ENCODE measurements at places on chromosomes 2 and 18.
A peak's percentile ranks its signal among the peaks of the same experiment; 100 is the strongest.

DNA sequence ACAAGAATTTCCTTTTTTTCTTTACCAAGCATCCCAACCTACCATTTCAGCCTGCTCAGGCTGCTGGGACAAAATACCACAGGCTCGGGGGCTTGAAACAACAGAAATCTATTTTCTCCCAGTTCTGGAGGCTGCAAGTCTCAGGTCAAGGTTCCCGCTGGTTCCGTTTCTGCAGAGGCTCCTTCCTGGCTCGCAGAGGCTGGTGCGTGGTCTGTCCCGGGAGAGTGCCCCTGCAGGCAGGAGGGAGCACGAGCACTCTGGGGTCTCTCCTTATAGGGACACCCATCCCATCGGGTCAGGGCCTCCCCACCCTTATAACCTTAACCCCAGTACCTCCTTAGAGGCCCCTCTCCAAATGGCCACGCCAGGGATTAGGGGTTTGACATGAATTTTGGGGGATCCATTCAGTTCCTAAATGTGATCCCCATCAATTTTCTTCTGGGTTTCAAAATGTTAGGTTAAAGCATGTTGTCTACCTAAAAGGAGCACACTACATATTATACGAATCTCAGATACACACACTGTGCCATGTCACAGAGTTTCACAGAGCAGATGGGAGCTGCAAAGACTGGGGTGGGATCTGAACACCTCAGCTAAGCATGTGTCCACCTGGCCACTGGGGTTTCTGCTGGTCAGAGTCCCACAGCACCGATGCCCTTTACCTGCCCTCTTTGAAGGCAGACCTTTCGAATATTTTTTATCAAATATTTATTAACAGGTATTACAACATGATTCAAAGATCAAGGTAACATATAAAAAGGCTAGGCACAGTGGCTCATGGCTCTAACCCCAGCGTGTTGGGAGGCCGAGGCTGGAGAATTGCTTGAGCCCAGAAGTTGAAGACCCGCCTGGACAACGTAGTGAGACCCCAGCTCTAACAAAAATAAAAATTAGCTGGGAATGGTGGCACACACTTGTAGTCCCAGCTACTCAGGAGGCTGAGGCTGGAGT is 17.6 kb upstream of the ADI1 start:
- peak; percentile 73 for DNase-seq

- no peak for DNase-seq
These were observed 19.8 kb downstream of the HDAC4 start for GRCh38 chr2:239380831-239381708.

- DNase-seq = no peak
These were observed 665.8 kb upstream of the ID2 start for GRCh38 chr2:8015848-8016600.

DNA sequence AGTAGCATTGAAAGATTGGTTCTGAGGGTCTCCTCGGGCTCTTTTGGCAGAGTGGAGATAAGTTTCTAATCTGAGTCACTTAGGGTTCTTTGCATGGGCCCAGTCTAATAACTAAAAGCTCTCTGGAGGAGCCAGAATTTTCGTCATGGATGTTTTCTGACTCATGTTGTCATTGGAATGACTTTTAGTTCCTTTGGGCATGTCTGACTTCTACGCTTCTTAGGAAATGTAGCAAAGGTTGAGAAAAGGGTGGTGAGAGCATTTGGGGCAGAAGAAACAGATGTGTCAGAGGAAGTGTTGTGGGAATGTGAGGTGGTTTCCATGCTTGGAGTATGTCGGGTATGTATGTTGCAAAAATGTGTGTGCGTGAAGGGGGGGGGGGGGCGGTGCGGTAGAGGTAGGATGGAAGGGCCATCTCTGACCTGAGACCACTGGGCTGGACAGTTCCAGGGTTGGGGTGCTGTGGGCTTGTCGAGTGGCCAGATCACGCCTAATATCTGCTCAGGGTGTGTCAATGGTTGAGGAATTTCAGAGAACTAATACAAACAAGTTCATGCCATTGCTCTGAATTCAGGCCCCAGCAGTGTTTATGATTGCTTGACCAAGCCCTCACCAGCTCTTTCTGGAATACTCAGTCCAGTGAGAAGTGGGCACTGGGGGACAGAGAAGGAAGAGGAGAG is 26.9 kb downstream of the KLHL29 start:
- DNase-seq = peak; percentile 96

GRCh38 chr2:52000151-52000855 is 968.4 kb upstream of the NRXN1 start:
- DNase-seq = peak; percentile 72

GRCh38 chr2:224563537-224563936 is 21.6 kb downstream of the CUL3 start:
- DNase-seq = no peak

- no peak for DNase-seq
These were observed 223.8 kb downstream of the GLI2 start for GRCh38 chr2:120959426-120959825.

- DNase-seq = peak; percentile 66
These were observed 184.7 kb downstream of the MREG start for GRCh38 chr2:215828528-215829184.

GRCh38 chr2:238787501-238787900 is 60.4 kb upstream of the TWIST2 start:
- no peak for DNase-seq

DNA sequence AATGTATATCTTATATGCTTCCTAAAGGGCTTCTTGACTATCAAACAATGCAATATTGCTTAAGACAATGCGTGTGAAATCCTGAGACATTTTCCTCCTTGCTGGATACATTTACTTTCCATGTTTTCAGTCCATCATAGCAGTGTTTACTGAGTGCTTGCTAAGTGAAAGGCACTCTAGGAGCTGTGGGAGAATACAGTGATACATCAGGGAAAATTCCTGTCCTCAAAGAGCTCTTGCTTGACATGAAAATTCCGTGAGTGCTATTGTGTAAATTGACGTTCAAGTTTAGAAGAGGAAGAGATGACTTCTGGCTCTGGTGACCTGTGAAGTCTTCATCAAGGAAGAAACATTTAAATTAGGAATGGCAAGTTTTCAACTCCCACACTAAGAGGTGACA is 449.4 kb upstream of the SOX11 start:
- no peak for DNase-seq

DNA sequence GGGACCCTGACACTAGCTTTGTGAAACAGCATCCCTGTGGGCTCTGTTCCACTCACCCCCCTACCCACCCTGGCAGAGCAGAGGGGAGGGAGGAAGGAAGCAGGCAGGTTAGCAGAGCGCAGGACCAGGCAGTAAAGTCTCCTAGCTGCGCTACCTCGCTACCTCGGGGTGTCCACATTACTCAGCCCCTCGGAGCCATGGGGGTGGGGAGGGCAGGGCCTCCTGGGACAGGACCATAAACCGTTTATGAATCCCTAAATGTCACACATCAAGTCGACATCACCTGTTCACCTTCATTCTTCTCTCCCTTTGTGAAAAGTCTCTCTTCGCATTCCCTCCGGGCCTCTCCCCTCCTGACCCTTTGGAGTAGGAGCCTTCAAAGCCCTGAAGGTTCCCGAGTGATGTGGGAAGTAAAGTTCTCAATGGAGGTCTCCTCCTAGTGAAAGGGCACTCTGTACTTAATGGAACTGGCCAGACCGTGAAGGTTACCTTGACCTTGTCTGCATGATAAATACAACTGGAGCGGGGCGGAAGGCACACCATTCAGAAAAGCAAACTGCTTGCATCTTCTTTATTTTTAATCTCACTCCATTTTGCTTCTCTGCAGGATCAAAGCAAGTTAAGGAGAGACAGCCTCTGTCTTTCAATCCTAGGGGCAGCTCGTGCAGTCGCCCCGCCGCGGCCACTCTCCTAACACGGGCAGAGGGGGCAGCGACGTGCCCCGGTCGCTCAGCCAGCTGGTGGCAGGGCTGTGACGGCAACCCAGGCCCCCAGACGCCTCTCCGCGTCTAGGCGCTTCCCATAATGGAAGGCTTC is 23.7 kb upstream of the SMAD7 start:
- DNase-seq = no peak

DNA sequence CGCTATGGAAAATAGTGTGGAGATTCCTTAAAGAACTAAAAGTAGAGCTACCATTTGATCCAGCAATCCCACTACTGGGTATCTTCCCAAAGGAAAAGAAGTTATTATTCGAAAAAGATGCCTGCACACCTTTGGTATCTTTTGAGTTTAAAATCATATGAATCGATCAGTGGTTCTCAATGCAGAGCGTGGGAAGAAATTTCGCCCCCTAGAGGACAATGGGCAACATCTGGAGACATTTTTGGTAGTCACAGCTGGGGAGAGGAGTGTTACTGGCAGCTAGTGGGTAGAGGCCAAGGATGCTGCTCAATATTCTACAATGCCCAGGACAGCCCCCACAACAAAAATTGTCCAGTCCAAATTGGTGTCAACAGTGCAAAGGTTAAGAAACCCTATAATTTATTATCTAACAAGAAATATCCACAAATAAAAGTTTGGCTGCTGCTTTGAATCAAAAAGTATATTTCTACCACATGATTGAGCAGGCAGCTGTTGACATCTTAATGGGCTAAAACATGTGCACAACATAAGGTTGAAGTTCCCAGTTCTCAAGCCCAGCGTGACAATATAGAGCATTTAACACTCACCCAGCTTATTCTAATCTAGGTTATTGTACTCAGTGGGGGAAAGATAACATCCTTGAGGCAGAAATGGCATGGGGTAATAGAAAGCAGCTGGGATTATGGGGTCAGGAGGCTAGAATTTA is 425.7 kb downstream of the LRATD1 start:
- peak; percentile 17 for DNase-seq

GRCh38 chr2:71348302-71348701 is 16.7 kb downstream of the ZNF638 start:
- peak; percentile 3 for DNase-seq

DNA sequence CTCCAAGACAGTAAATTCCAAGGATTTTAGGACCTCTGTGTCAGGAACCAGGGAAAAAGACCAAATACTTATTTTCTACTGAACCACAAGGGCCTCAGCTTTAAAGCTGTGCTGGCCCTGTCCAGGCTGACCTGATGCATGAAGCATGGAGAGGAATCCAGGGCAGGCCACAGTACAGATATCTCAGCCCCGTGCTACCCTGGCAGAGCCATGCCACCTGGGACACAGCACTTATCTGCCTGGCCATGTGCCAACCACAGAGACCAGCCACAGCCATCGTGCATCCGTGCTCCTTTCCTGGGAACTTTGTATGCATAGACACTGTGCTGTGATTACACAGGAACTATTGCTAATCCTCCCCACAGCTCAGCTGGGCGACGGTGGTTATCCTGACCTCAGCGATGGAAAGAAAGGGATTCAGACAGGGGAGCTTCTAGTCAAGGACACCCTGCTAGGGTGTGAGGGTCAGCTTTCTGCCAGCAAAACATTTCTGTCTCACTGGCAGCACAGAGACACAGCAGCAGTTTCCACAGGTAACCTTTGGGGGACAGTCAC is 687.4 kb upstream of the ID2 start:
- DNase-seq = no peak

DNA sequence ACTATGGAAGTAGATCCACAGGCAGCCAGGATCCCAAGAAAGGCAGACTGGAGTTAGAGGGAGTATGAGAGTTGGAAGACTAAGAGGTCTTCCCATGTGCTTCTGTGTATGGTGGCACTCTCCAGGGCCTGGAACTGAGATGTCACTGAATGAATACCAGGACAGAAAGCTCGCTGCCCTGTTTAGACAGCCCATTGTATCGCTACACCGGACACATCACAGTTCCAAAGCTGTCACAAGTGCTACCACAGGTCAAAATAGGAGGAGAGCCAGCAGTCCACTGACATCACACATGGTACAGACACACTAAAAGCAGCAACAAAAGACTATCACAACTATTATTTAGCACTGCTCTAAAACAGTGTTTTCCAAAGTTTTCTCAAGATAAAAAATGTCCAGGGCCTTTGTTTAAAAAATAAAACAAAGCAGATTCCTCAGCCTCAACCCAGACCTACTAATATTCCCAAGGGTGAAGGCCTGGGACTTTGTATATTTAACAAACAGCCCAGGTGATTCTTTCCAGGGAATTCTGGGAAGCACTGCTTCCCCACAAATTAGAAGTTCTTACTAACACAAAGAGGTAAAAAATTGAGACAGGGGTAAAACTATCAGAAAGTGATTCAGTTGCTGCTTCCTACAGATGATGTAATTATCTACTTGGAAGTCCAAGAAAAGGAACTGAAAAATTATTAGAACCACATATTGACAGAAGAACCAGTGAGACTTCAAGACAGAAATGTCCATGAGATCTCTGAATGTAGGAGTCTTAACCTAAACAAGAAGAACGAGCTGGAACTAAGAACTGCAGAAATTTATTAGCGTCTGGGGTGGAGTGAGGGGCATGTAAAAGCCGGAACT is 116.0 kb downstream of the DTNB start:
- no peak for DNase-seq

Measured in HCEC 1CT (cell line).